ENCODE measurements at places on chromosomes 2 and 18.

GRCh38 chr2:118403658-118404451 is 315.6 kb downstream of the INSIG2 start:
- no peak for DNase-seq

DNA sequence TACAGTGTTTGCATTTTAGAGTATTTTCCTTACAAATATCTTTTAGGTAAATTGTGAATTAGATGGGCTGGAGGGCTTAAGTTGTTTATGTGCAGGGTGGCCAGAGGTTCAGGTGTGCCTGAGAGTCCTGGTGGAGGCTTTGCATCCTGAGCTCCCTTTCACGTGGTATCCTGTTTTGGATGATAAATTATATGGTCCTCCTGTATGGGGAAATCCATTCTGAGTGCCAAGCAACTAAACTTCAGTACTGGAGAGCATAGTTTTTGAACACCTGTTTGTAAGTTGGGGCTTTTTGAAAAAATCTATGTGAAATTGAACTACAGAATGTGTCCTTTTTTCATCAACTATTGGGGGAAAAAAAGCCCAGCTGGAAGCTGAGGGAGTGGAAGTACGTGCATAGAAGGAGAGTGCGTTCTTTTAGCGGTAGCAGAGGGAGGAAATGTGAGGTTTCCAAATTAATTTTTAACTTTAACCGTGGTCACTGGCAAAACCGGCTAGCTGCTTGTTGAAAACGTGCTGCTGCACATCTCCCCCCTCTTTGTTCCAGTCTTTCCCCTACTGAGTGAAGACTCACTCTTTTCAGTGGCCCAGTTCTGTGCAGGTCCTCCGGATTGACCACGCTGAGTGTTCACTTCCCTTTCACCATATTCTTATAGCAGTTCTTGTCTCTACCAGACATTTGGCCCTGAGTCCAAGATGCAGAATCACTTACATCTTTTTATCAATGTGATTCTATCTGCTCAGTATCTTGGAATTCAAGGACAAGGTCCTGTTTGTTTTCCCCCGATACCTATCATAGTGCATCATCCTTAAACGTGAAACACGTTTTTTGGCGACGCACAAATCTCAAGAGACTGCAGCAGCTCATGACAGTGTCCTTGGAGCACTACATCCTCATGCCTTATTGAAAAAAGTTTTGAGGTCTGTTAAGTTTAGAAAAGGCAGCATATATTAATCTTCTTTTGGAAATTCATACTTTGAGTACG is 15.3 kb downstream of the CNOT11 start:
- no peak for DNase-seq

GRCh38 chr2:177422271-177422670 is 29.7 kb downstream of the AGPS start:
- no peak for DNase-seq

GRCh38 chr2:165406173-165406572 is 63.3 kb upstream of the CSRNP3 start:
- DNase-seq, result no peak

DNA sequence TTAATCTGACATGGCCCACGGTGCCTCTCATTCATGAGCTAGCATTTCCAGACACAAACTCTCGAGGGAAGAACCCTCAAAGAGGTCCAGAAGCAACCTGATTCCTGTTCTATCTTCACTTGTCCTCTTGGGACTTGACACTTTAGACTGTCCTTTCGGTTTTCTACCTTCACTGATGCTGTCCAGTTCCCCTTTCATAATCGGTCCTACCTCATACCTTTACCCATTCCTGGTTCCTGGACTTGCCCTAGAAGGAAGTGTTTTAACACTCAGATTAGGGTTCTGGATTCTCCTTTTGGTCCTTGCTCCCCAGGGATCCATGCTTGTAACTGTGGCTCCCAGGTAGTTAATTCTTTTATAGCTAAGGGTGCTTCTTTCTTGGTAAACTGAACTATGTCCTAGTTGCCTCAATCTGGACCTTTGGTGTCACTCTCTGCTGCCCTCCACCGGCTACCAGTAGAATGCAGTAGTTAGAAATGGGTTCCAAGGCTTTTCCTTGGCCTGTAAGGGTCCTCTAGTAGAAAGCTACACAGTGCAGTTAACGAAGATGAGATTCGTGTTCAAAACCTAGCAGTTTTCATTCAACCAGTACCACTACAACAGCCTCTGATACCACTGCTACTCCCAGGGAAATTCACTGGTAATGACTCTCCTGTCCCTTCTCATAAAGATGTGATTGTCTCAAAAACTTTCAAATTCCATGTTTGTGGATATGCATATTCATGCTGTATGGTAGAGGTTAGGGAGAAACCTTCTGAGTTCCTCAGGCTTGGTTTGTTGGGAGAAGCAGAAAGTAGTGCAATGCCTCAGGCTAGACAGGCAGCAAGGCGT is 178.1 kb upstream of the CYP26B1 start:
- DNase-seq, result no peak

DNA sequence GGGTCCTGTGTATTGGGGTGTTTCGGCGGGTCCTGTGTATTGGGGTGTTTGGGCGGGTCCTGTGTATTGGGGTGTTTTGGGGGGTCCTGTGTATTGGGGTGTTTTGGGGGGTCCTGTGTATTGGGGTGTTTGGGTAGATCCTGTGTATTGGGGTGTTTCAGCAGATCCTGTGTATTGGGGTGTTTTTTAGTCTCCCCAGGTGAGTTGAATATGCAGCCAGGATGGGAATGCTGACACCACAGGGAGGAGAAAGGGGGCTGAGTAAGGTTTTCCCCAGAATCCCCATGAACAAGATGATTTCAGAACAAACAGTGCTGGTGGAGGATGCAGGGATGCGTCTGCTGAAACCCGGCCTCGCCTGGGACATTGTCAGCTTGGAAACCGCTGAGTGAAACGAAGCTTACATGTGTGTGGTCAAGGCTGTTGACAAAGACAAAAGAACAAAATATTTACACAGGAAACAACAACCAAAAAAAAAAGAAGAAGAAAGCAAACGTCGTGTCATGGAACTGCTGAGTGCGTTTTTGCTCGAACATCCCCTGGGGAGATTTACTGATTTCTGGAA is 88.5 kb upstream of the ODC1 start:
- DNase-seq, result no peak

GRCh38 chr2:24919506-24920097 is 435 bp downstream of the ADCY3 start:
- no peak for DNase-seq

DNA sequence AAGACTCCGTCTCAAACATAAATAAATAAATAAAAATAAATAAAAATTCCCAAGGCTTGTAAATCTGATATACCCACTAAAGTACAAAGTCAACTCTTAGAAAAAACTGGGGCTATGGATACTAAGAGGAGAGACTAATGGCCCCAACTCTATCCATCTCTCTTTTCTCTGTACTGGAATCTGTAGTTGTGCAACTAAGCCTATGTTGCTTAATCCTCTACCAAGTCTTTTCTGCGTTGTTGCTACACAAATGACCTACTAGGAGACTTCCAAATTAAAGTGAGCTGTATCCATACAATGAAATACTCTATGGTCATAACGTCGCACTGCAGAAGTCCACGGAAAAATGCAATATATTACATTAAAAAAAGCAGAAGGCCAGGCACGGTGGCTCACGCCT is 8.1 kb downstream of the MRPS5 start:
- no peak for DNase-seq

DNA sequence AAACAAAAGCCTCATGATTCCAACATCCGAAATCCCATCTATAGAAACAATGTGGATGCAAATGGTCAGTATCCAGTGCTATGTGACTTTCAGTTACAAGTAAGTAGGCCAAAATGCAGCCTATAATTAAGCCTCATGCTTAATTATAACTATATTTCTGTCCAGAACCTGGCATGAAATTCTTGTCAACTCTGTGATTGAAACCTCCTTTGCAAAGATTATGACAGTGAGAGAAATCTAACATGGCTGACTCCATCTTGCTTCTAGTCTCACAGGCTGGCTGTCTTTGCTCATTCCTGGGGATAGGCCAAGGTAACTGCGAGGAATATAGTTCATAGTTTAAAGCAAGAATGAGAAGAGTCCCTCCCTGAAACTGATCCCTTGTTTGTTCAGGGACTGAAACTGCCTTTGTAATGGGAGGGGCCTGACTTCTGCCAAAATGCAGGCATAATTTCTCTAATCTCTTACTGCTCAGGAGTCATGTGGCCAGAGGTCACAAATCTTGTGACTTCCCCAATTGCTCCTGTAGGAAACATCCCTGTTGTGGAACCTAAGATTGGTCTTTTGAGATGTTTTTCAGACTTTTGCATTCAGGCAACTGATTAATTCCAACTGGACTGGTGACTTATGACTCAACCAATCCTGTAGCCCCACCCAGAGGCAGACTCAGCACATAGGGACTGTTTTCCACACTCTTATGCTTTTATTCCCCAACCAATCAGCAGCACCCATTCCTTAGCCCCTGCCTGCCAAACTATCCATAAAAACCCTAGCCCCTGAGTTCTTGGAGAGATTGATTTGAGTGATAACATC is 84.5 kb upstream of the TLK1 start:
- DNase-seq, result no peak

DNA sequence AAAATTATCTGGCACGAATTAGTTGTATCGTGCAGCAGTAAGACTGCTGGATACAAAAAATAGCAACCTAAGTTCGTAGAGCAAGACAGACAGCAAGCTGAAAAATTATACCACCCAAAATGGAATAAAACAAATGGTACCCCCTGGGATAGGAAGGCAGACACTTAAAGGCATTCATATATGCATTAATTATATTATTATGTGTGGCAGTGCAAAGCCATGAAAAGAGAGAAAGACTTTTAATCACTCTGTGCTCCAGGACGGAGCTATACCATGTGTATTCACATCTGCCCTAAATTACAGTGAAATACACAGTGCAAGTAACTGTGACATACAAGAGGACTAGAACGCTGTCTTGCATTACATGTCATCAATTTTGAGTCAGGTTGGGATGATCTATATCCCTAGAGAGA is 235.9 kb downstream of the GULP1 start:
- DNase-seq, result no peak

GRCh38 chr2:223723954-223724411 is 113.4 kb downstream of the AP1S3 start:
- DNase-seq, result no peak

GRCh38 chr2:73823916-73824523 is 4.7 kb upstream of the STAMBP start:
- no peak for DNase-seq

DNA sequence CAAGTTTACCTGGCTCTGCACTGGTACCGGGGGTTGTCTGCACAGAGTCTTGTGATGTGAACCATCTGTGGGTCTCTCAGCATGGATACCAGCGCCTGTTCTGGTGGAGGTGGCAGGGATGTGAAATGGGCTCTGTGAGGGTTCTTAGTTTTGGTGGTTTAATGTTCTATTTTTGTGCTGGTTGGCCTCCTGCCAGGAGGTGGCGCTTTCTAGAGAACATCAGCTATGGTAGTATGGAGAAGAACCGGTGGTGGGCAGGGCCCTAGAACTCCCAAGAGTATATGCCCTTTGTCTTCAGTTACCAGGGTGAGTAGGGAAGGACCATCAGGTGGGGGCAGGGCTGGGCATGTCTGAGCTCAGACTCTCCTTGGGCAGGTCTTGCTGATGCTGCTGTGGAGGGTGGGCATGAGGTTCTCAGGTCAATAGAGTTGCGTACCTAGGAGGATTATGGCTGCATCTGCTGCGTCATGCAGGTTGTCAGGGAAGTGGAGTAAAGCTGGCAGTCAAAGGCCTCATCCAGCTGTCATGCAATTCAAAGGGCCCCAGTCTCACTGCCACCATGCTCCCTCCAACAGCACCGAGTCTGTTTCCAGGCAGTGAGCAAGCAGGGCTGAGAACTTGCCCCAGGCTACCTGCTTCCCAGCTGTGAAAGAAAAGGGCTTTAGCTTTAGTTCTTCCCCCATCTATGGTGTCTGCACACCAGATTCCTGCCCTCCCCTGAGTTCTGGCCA is 278.0 kb downstream of the METTL4 start:
- DNase-seq, result no peak

DNA sequence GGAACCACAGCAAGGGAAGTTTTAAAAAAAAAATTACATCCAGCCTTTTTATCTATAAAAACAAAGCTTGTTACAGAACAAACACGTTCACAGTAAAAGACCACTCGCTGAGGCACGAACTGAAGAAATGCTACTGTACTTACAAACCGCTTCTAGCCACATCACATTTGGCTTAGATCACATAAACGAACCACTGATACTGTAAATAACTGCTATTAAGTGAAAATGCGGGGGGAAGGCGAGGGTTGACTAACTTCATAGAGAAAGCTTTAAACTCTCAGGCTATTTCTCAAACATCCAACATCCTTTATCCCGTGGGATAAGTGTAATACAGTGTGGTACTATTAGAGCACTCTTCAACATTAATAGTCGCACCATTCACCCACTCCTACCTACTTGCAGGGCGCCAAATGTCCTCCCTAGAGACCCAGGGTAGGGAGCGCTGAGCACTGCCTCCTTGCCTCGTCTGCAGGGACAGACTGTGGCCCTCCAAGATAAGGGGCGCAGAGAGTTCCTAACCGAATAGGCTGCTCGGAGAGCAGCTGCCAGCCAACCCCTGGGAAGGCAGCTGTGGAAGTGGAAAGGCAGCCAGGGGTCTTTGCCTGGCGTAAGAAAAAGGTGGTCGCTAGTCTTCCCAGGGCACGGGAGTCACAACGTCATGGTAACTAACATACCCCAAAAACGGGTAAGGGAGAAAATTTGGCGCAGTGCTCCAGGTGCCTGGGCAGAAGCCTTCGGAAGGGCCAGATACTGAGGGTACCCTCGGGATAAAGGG is 854 bp downstream of the GPR155 start:
- peak; percentile 27 for DNase-seq

DNA sequence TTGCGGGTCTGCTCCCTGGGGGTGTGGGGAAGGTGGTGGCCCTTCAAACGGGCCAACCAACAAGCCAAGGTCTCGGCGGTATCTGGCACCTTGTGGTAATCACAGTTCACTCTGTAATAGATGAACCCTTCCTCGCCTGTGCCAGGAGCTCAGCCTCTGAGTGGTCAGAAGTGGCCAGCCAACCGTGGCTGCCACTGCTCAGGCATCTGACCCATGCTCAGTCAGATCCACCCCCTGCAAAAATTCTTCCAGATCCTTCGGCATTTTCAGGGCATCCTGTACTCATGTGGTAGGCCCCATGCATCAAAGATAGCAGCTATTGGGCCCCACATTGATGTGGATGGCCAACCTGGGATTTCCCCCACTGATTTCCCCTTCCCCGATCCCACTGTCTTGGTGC is 39.6 kb upstream of the SERPINE2 start:
- DNase-seq, result no peak

DNA sequence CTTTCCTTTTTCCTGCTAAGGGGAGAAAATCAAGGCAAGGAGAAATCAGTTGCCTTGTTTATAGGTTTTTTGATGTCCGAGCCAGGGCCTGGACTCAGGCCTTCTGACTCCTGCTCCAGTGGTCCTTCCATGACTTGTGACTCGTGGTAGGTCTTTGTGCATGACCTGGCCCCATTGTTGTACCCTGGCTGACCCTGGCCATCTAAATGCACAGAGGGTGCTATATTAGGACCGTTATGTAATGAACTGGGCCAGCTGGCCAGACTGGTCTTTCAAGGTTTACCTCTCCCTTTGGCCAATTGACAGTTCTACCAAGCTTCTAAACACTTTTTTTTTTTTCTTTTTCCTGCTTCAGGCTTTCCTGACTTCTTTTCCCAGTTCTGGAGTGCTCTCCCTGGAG is 81.1 kb downstream of the SETBP1 start:
- DNase-seq, result no peak
